ENCODE measurements at places on chromosomes 5 and 9. TPM values are rescaled to one million over a fixed set of nuclear protein-coding genes. Genes with fewer than 3 reads are reported as not detected.

Gene TUSC1
- 13.6 TPM for total RNA-seq

Gene CAMK2A
- total RNA-seq: 36.0 TPM

GRCh38 chr5:135313405-135313804 lies 85.6 kb downstream of the MACROH2A1 start:
- H3K4me1 ChIP-seq: no peaks in the 10 kb centered on the region
- no peak overlapping the region for H3K27ac ChIP-seq
- no peaks in the 10 kb centered on the region for H3K36me3 ChIP-seq
- no peak overlapping the region for H3K4me3 ChIP-seq
- DNase-seq: no peak
- H3K27me3 ChIP-seq: no peaks in the 10 kb centered on the region

GRCh38 chr9:117869287-117869686 lies 165.1 kb downstream of the TLR4 start:
- H3K27ac ChIP-seq: no peak overlapping the region
- no peaks in the 10 kb centered on the region for H3K4me1 ChIP-seq
- H3K4me3 ChIP-seq: no peak overlapping the region
- no peaks in the 10 kb centered on the region for H3K27me3 ChIP-seq
- DNase-seq: no peak

GRCh38 chr5:153480401-153480800 lies 10.1 kb upstream of the GRIA1 start:
- H3K4me3 ChIP-seq: no peak overlapping the region
- H3K36me3 ChIP-seq: no peaks in the 10 kb centered on the region

- H3K27ac ChIP-seq: no peak overlapping the region
- no peaks in the 10 kb centered on the region for H3K27me3 ChIP-seq
- H3K36me3 ChIP-seq: no peaks in the 10 kb centered on the region
- peaks cover 4% of the 10 kb centered on the region for H3K4me1 ChIP-seq
- DNase-seq: peak; percentile 64
- no peak overlapping the region for H3K4me3 ChIP-seq
Observed at GRCh38 chr5:54900984-54901725, 84.2 kb downstream of the ESM1 start.

DNA sequence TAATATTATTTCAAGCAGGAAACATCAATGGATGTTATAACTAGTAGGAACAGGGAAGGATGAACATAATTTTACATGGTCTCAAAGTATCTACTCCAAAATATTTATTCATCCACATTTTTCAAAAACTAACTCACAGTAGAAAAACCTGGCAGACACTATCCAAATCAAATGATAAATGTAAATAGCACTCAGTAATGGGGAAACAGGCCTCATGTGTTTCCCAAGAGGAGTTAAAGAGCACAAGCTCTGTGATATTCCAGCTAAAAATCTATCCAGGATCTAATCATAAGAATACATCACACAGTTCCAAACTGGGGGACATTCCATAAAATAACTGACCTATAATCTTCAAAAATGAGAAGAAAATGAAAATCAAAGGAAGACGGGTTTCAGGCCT lies 443.1 kb downstream of the ZNF608 start:
- no peak for DNase-seq
- H3K27me3 ChIP-seq: no peaks in the 10 kb centered on the region
- H3K4me3 ChIP-seq: no peak overlapping the region
- no peaks in the 10 kb centered on the region for H3K36me3 ChIP-seq
- H3K4me1 ChIP-seq: no peaks in the 10 kb centered on the region

- H3K27me3 ChIP-seq: no peaks in the 10 kb centered on the region
- H3K36me3 ChIP-seq: no peaks in the 10 kb centered on the region
- no peak overlapping the region for H3K27ac ChIP-seq
- DNase-seq: no peak
- no peak overlapping the region for H3K4me3 ChIP-seq
Observed at GRCh38 chr5:31880449-31880848, 241.5 kb downstream of the PDZD2 start.
